ENCODE measurements at places on chromosomes 2 and 18.

- DNase-seq = no peak
These were observed 527.6 kb downstream of the SATB2 start for GRCh38 chr2:198930170-198930569.

- DNase-seq = no peak
These were observed 288.4 kb upstream of the NCKAP5 start for GRCh38 chr2:133856678-133857077.

GRCh38 chr2:190626641-190627210, 22.2 kb upstream of the NAB1 start:
- DNase-seq = no peak

DNA sequence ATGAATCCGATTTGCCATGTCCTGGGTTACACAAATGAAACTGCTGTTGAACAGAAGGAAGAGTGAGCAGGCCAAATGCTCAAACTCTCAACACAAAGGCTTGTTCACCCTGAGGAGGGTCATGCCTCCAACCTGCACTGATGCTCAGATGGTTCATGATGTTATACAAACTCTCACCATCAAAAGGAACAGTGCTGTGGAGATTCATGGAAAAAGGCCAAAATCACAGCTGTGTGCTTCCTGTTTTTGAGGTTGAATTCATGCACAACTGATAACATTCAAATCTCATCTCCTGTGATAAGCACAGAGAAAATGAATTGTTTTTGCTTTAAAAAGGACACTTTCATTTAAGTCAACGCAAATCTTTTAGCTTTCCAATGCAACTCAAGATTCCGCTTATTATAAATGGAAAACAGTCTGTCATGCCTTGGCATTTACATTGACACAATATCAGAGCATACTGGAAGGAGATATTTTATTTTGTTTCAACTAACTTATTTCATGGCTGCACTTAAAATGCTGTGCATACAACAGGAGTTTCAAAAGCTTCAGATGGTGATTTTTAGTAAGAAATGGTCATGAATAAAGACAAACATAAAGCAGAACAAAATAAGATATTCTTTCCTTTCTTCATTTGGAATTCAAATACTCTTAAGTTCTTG, 22.2 kb upstream of the TTN start:
- no peak for DNase-seq

DNA sequence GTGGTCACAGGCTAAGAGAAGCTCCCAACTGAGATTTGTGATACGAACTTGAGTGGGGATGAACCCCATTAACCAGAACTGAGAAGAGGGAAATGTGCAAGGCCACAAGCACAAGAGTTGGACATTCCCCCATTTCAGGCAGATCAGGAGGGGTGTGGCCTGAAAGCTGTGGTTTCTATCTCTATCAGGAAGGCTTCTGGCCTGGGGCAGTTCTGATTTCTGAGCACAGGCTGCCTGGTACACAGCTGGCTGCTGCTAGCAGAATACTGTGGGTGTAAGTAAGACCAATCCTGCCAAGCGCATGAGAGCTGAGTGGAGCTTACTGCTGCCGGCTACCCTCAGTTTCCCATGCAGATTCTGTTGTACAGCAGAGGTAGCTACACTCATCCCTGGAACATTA, 484.6 kb downstream of the SATB2 start:
- peak; percentile 16 for DNase-seq

GRCh38 chr2:120472891-120473309, 127.0 kb downstream of the INHBB start:
- DNase-seq = no peak

DNA sequence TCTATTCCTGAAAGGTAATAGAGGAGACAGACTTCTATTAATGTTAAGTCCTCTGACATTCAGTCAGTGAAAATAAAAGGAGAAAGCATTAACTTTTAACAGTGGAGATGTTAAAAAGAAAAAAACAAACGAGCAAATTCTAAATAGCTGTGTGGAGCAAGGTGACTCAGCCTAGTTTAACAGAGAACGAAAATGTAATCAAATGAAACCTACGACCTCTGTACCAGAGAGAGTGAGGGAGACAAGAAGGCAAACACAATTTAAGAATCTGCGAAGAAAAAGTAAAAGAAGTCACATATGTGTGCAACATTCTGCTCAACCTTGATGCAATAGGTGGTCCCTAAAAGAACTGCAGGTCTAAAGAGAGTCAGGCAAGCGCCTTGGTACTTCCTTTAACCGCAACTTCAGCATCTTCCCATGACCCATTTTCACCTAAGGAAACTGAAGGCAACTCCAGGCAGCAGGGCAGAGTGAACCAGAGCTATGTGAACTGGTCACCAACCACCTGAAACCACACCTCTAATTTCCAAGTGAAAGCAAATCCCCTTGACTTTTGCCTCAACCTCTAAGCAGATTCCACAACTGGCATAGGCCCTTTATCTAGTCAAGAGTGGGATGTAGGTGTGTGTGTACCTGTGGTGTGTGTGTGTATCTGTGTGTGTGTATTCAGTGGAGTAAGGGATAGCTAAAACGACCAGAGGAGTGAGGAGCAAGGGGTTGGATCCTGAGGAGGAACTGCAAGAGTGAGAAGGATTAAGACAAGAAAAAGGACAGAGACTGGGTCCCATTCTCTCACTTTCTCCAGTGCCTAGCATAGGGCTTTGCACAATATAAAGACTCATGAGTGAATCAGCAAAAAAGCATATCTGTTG, 43.0 kb downstream of the FIGN start:
- no peak for DNase-seq

GRCh38 chr18:79635427-79635726, 44.2 kb upstream of the CTDP1 start:
- DNase-seq = no peak

DNA sequence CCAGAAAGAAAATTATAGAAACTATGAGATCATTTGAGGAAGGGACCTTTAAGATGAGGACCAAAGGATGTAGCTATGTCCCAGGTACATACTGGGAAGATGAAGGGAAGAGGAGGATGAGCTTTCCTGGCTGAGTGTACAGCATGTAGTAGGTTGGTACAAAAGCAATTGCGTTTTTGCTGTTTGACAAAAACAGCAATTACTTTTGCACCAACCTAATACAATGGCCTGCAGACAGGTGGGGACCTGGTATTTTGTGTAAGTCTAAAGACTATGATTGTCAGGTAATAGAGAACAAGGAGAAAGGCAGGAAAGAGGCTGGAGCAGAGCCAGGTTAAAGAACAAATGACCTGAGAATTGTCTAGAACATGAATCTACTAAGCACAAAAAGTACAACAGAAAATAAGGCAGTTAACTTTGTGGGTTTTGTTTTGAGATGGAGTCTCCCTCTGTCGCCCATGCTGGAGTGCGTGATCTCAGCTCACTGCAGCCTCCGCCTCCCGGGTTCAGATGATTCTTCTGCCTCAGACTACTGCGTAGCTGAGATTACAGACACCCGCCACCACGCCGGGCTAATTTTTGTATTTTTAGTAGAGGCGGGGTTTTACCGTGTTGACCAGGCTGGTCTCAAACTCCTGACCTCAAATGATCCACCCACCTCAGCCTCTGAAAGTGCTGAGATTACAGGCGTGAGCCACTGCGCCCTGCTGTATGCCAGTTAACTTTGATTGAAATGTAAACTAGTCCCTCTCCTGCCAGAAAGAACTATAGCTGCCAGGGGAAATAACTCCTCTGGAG, 3.2 kb upstream of the TGOLN2 start:
- no peak for DNase-seq

DNA sequence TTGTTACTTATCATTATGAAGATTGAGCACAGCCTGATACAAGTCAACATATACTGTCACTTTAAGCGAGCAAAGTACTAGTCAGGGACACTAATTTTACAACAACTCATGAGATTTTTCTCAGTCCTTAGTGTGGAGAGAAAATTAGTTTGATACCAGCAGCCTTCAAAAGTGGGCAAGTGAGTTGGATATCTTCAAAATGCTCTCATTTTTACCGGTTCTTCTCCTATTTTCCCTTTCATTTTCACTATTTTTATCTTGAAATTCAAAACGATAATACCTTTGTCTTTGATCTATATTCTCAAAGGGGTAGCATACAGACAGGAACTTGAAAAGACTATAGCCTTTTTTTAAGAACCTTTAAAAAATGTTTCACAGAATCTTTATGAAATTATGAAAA, 52.0 kb upstream of the UBXN4 start:
- no peak for DNase-seq

GRCh38 chr2:231563378-231563961, 29.2 kb upstream of the TEX44 start:
- DNase-seq = peak; percentile 64

- DNase-seq = no peak
These were observed 59.4 kb upstream of the RPE start for GRCh38 chr2:209942936-209943605.

GRCh38 chr2:198456418-198456817, 652.0 kb downstream of the PLCL1 start:
- DNase-seq = no peak

DNA sequence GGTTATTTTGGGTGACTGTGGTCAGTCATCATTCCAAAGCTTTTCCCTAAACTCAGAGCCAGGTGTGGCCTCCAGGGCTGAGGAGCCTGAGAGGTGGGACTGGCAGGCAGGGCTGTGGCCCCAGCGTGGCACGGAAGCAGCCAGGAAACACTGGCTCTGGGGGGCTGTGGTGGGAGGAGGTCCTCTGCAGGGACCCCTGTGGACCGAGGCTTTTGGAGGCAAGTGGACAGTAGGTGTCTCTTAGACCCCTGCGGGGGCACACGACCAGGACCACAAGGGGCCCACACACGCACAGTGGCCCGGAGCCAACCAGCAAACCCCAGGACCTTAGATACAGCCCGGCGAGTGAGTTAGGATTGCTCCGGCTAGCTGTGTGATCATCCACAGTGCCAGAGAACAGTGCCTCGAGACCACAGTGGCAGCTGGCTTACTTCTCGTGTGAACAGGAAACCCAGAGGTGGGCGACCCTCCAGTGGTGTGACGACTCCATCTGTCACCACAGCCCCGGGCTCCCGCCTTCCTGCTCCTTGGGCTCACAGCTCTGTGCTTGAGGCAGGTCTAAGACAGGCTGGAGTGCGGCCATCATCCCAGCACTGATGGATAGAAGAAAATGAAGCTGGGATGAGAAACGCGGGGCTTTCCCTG, 1.6 kb upstream of the RTP5 start:
- DNase-seq = no peak

GRCh38 chr2:48711343-48711742, 44.2 kb downstream of the LHCGR start:
- no peak for DNase-seq

GRCh38 chr2:17195016-17195415, 323.2 kb downstream of the RAD51AP2 start:
- no peak for DNase-seq

DNA sequence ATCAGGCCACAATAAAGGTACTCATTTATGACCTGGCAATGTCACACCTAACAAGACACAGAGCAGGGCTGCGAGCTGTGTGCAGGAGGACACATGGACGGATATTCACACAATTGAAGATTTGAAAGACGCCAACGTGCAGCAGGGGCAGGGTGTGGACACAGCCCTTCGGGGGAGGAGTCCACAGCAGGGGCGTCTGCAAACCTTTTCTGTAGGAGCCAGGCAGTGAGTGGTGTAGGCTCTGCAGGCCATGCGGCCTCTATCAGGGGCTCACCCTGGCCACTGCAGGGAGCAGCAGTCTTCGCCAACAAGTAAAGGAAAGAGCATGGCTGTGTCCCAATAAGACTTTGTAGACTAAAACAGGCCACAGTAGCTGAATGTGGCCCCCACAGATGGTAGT, 125.7 kb upstream of the SNTG2 start:
- DNase-seq = peak; percentile 18

- DNase-seq = no peak
These were observed 221.7 kb upstream of the SPOPL start for GRCh38 chr2:138279871-138280270.

DNA sequence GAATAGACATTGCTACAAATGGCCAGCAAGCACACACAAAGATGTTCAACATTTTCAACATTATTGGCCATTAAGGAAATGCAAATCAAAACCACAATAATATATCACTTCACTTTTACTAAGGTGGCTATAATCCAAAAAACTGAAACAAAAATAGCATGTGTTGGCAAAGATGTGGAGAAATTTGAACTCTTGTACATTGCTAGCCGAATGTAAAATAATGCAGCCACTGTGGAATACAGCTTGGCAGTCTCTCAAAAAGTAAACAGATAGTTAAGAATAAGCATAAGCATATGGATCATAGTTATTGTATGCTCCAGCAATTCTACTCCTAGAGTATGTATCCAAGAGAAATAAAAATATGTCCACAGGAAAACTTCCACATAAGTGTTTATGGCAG, 192.5 kb downstream of the EN1 start:
- DNase-seq = no peak

DNA sequence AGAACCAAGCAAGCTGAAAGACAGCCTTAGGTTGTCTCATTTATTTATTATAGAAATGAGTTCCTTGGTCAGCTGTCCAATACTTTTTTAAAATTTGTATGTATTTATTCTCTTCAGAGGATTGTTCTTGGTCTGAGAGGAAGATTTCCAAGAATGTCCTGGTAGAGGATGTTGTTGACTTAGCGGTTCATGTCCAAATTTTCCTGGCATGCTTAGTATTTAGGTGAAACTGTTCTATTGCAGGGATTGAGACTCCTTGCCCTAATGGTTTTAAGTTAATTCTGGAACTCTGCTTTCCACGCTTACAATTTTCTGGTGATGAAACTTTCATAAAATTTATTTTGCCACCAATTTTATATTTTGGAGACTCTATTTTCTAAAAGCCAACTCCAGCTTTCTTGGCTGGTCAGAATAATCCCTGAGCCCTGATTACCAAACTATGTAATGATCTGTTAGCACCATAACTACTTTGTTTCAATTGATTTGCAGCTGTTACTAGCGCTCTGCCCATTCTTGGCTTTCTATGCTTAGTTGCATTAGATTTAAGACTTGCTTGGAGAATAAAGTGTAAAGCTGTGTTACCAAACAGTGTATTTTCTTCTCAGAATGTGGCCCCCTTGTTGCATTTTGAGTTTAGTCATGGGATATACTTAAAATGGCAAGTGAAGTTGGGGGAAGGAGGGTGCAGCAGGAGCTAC, 1868.8 kb upstream of the CELF4 start:
- no peak for DNase-seq

- no peak for DNase-seq
These were observed 1.4 kb downstream of the ARID5A start for GRCh38 chr2:96537734-96538486.

DNA sequence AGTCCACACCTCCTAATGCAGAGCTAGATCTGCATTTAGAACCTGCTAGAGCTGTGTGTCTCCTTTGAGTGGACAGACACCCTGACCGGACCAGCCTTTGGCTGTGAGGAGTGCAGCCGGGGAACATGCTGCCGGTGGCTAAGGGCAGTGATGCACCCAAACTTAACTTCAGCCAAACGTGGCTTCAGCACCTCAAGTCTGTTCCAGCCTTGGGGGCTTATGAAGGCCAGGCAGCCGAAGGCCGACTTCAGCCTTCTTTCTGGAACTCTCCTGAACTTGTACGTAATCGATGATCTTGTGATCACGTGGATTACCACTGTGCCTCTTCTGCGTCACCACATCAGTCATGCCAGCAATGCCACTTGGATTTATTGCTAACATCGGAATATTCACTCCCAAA, 49.1 kb downstream of the POMC start:
- no peak for DNase-seq

- no peak for DNase-seq
These were observed 95.5 kb downstream of the ZNF521 start for GRCh38 chr18:25256439-25256838.

- no peak for DNase-seq
These were observed 566.2 kb upstream of the CDH2 start for GRCh38 chr18:28743115-28743514.

GRCh38 chr18:58732471-58732870, 61.2 kb downstream of the MALT1 start:
- DNase-seq = no peak

GRCh38 chr2:191690327-191690726, 12.4 kb downstream of the NABP1 start:
- no peak for DNase-seq
